ENCODE measurements at places on chromosomes 2 and 18.

GRCh38 chr2:227237786-227238185 is 73.4 kb downstream of the COL4A3 start:
- DNase-seq: no peak

- DNase-seq: no peak
Observed at GRCh38 chr2:30310955-30311354, 79.6 kb downstream of the LBH start.

DNA sequence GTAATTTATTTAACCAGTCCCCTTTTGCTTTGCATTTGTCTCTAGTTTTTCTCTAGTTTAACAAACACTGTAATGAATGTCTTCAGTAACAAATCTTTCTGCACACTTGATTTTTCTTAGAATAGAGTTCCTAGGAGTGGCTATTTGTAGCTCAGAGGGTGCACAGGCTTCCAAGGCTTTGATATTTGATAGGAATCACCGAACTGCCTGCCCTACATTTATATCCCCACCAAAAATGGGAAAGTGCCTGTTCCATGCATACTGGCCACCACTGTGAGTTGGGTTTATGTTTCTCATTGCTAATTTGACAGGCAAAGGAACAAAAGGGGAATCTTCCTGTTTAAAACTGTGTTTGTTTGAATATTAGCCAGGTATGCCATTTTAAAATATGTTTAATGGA is 238.7 kb downstream of the SH3RF3 start:
- no peak for DNase-seq

DNA sequence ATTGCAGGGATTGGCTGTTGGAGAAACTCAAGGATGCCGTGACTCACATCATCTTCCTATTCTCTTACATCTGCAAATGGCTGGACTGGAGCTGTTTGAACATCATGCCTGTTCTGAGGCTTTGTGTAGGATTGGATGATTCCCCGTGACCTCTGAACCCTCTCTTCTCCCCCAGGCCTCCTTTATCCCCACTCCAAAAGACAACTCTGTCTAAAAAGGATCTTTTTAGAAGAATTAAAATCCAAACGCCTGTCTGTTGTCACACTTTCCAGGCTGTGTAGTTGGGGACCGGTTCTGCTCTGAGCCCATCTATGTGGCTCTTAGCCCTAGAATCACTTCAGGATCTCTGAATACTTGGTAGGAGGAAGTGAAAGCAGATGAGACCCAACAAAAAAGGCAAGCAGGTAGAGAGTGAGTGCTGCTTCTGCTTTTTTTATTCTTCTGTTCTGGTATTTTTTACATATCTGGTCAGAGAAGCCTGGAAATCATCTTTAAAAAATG is 565 bp downstream of the SP140 start:
- no peak for DNase-seq

GRCh38 chr2:239109041-239109927 is 261.4 kb downstream of the TWIST2 start:
- no peak for DNase-seq

DNA sequence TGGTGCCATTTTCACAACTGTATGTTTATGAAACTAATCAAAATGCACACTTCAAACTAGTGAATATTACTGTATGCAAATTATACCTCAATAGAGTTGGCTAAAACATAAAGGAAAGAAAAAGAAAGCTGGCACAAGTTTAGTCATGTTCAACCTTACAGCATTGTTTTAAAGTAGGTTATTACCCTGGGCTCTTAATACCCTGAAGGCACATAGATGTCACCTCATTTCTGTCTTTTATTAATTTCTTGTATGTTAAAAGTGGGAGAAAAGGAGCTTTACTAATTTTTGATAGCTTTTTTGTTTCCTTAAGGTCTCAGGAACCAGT is 32.7 kb downstream of the TMEM131 start:
- no peak for DNase-seq

DNA sequence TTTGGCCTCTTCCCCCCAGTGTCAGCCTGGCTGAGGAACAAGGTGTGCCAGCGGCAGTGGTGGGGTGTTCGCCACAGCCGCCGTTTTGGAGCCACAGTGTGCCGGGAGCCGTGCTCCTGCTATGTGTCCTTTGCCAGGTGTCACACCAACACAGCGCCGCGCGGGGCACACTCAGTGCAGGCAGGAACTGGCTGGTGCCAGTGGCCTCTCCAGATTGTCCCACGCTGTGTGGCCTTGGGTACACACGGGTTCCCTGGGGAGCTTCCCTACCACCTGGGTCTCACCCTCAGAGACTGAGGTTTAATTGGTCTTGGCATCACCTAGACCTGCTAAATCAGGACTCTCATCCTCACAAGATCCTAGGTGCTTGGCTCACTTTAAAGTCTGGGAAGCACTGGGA is 171.6 kb downstream of the LDLRAD4 start:
- no peak for DNase-seq

DNA sequence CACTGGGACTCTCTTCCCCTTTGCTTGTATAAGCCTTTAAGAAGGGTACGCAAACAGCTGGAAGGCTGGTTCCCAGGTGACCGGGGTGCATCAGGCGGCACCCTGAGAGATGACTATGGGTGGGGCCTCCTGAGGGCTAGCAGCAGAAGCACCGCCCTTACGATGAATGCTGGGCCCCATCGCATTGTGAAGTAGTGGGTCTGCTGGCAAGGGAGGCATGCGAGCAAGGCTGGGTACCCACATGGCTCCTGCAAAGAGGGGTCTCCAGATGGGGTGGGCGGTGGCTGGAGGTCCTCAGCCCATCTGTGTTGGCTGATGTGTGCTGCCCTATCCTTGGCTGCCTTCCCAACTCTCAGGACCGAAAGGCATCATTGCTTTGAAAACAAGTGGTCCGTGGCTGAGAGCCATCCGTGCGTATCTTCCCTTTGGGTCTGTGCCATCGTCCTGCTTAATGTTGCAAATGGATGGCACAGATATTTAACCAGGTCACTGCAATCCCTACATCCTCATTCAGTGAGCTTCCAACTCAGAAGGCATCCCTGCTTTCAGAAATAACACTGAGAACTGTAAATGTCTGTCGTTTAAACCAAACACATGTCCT is 83.5 kb upstream of the GPC1 start:
- no peak for DNase-seq
